MM.1S (cell line): ENCODE measurements at places on chromosomes 16 and 17.

GRCh38 chr17:78993241-78993956, 13.7 kb upstream of the LGALS3BP start:
- DNase-seq: no peak

- no peak for DNase-seq
Measured at GRCh38 chr16:62969711-62970318, 933.6 kb upstream of the CDH8 start.

DNA sequence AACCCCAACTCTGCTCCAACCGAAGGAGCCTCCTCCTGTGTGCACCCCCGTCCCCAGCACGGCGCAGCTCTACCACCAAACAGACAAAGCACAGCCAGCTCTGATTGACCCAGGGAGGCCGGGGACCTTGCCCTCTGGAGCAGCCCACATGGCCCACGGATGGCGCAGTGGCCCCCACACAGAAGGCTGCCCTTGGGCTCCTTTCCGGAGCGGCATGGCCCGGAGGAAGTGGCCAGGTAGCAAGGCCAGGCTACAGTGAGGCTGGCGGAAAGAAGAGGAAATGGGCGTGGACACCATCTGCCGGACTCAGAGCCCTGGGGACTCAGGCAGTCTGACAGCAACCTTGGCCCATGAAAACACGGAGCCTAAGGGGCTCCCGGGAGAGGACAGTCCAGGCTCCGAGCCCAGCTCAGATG, 19.9 kb upstream of the ZC3H18 start:
- no peak for DNase-seq

GRCh38 chr17:17354560-17355349, 51.6 kb downstream of the NT5M start:
- DNase-seq: peak; percentile 66

DNA sequence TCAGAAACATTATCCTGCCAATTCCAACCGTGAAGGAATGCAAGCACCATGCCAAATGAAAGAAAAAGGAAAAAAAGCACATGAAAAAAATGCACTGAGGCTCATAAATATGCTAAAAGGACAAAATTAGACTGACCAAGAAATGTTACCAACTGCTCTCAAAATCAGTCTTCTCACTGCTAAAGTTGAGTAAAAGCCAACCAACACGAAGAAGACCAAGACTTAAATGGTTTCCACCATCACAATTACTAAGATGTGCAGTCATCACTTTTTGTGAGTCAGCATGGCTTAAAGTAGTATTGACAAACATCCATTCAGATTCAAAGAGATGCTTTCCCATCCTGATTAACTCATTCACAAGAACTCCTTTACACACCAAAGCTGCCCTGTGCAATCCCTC, 16.4 kb downstream of the CDYL2 start:
- DNase-seq: no peak

DNA sequence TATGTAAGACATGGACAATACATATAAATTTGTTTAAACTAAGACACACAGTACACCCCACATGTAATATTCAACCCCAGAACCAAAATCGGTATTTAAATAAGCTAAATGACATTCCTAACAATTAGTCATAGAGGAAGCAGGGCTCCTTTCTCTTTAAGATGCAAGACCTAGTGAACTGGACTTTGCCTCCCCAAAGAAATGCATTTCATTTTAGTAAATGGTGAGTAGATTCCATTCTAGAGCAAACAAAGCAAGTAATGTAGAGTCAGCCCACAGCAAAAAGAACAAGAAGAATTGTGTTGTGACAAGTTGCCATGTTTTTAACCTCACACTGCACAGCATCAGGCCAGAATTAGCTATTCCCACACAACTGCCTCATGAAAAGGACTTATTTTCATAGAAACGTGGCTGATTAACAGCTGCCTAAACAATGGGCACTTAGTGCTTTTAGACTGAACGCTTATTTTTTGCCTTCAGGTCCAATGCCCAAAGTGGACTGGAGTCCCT, 14.4 kb downstream of the DNAJC7 start:
- DNase-seq: no peak

GRCh38 chr17:81148986-81149533, 16.2 kb upstream of the PVALEF start:
- DNase-seq: no peak

DNA sequence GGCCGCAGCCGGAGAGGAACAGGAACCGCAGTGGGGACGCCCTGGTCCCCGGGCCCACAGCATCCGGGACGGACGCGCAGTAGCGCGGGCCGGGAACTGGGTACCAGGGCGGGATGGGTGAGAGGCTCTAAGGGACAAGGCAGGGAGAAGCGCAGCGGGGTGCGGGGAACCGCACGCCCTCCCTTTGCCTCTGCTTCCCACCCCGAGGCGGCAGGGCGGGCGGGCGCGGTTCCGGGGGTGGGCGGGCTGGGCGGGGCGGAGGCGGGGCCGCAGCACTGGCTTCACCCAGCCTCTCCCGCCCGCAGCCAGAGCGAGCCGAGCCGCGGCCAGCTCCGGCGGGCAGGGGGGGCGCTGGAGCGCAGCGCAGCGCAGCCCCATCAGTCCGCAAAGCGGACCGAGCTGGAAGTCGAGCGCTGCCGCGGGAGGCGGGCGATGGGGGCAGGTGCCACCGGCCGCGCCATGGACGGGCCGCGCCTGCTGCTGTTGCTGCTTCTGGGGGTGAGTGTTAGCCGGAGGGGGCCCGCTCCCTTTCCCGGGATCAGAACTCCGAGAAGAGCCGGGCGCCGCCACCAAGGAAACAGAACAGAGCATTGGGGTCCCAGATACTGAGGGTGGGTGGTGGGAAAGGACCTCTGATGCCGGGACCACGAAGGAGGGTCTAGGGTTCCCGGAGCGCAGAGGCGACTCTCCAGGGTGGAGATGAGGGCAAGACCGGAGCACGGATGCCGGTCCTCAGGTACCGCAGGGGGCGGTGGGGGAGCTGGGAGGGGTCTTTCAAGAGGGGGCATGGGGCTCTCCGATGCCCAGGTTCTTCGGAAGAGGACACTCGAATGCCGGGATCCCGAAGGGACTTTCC, at the start of gene NGFR:
TSS of gene NGFR (plus strand) at position 308 of the 856 bp plus-strand sequence. CDS start at position 433, 125 bp downstream.
- peak; percentile 58 for DNase-seq

DNA sequence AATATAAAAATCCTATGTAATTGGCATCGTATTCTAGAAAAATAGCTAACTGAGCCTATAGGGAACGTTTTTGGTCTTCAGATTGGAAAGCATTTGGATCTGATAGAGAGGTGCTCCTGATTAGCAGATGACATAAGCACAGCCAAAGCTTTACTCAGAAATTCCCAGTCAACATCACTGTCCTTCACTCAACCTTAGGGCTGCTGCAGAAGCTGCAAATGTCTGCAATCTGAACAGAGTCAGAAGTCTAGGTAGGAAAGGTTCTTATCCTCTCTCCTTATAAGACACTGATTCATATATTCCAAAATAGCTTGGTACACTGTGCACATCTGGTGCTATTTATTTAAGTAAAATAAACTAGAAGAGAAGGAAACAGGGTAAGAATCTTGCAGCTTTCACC, 19.2 kb downstream of the STRADA start:
- DNase-seq: no peak

DNA sequence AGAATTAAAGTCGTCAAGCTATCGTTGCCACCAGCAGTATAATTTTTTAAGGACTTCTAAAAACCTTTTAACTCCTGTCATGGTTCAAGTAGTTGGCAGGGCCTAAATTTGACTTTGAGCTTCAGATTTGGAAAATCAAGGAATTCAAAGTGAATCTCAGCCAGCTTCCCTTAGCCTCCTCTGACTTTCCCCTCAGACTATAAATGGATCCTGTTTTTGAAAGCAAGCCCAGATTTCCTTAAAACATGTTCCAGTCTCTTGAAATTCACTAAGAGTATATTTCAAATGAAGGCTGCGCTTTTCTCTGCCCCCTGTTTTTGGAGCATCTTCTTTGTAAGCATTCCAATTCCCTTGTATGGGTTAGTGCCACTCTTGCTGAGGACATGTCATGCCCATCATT, 101.8 kb upstream of the CDH8 start:
- DNase-seq: no peak

- no peak for DNase-seq
Measured at GRCh38 chr16:30439720-30440348, 5.8 kb downstream of the SEPHS2 start.

- DNase-seq: no peak
Measured at GRCh38 chr17:18993905-18994526, 10.5 kb downstream of the FAM83G start.

DNA sequence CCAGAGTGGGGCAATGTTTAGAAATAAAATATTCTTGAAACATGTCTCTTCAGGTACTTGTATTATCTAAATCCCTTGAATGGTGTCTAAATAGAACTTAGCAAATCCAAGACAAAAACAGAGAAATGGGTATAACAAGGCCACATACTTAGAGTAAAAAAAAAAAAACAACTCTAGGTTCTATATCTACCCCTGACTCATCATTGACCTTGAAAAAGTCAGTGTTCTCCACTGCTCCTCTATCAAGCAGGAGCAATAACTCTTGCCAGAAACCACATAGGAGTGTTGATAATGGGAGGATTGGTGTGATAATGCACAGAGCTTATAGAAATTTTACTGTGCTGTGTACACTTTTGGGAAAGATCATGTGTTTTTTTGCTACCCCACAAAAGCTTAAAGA, 296.6 kb upstream of the PMFBP1 start:
- no peak for DNase-seq

- peak; percentile 77 for DNase-seq
Measured at GRCh38 chr17:53749178-53749577, 73.5 kb upstream of the KIF2B start.

GRCh38 chr17:4582691-4583090, 1.6 kb upstream of the SMTNL2 start:
- DNase-seq: no peak

DNA sequence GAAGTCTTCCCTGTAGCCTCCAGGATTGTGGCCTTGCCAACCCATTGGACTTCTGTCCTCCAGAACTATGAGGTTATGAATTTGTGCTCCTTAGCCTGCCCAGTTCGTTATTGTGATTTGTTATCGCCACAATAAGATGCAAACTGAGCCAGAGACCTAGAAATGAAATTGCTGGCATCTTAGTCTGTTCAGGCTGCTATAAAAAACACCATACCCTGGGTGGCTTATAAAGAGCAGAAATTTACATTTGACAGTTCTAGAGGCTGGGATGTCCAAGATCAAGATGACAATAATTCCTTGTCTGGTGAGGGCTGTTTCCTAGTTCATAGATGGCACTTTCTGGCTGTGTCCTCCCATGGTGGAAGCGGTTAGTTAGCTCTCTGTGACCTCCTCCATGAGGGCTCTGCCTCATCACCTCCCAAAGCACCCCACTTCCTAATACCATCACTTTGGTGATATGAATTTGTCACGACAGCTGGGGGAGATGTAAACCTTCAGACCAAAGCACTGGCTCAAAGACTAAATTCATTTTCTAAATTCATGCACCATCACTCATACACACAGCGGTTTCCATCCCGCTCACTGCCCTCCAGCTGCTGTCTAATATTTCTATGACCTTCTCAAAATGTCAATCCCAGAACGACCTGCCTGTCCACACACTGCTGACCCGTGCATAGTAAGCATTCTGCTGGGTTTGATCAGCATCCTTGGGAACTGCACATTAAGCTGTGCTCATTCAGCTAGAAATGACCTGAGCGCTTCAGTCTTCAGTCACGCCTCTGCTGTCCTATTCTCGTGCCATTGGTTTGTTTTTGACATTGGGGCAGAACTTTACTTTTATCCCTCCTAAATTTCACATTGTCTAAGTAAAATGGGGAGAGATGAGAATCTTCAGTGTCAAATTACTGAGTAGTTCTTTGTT, 36.6 kb downstream of the GINS3 start:
- no peak for DNase-seq

DNA sequence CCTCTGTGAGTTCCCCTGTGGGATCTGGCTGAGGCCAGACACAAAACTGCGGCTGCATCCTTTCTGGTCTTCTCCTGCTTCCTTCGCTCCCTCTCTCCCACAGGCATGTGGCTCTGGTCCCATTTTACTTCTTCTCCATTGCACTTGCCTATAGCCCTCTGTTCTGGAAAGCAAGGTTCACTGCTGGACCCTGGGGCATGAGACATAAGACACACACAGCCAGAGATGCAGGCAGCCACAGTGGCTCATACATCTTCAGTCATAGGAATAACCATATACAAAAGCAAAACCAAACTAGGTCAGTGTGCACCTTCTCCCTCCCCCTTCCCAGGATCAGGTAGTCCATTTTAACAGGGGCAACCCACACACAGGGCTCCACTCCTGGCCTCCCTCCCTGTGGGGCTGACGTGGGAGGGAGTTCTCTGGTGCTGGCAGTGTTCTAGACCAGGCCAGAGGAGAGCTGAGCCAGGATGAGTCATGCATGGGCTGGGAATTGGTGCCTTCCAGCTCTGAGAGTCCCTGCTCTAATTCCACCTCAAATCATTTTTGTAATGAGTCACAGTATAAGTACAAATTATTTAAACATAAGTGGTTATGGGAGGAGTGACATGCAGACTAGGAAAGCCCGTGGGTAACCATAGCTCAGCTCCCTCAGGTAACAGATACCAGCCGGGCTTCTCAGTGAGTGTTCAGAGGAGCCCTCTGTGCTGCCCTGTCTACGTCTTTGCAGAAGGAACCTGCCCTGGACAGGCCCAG, 58.0 kb downstream of the ASIC2 start:
- DNase-seq: no peak

- no peak for DNase-seq
Measured at GRCh38 chr17:83080579-83080857, 1.1 kb downstream of the METRNL start.

DNA sequence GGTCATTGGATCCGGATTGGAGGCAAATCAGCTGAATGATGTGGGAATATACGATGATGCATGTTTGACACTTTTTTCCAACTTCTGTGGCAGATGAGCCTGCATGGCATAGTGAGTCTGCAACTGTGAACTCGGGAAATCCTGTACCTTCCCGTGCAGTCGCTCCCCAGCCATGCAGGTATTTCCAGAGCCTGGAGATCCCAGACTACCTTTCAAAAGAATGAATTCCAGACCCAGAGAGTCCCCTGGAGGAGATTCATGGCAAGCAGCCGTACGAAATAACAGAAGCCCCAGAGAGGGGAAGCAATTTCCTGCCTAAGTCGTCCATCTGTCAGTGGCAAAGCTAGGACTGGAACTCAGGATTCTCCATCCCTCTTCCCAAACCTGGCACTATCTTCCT, 75.7 kb upstream of the FAM20A start:
- DNase-seq: no peak

GRCh38 chr17:55734128-55734781, 11.6 kb upstream of the TMEM100 start:
- no peak for DNase-seq

DNA sequence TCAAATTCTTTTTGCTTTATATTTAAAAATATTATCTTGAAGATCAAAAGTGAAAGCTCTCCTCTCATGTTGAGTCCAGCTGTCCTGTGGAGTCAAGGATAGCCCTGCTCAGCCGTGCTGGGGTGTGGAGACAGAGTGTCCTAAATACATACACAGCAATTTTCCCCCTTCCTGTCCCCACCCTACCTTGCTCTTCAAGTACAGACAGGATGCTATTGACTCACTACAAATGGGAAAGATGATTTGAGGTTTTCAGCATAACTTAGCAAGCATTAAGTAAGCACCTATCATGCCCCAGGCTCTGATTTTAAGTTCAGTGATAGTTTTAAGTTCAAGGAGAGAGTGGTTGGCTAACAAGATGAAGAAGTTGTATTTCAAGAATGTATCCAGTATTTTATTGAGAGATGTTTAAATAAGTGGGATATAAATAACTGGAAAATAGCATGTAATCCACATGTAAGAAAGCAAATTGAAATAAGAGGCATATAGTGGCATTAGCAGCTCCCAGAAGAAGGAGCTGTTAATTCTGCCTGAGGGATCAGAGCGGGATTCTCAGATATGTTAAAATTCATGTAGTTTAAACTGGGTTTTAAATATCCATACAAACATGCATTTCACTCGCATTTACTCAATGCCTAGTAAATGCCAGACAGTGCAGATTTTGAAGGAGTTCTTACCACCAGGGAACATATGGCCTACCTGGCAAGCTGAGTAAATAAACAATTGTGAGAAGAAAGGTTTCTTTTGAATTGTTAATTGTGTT, 183.5 kb upstream of the ANKFN1 start:
- DNase-seq: no peak
